ENCODE measurements at places on chromosomes 12 and 14. TPM values are rescaled to one million over a fixed set of nuclear protein-coding genes. Genes with fewer than 3 reads are reported as not detected.
A peak's percentile ranks its signal among the peaks of the same experiment; 100 is the strongest.

GRCh38 chr12:65891987-65892481 lies 67.8 kb downstream of the HMGA2 start:
- DNase-seq, result peak; percentile 93

DNA sequence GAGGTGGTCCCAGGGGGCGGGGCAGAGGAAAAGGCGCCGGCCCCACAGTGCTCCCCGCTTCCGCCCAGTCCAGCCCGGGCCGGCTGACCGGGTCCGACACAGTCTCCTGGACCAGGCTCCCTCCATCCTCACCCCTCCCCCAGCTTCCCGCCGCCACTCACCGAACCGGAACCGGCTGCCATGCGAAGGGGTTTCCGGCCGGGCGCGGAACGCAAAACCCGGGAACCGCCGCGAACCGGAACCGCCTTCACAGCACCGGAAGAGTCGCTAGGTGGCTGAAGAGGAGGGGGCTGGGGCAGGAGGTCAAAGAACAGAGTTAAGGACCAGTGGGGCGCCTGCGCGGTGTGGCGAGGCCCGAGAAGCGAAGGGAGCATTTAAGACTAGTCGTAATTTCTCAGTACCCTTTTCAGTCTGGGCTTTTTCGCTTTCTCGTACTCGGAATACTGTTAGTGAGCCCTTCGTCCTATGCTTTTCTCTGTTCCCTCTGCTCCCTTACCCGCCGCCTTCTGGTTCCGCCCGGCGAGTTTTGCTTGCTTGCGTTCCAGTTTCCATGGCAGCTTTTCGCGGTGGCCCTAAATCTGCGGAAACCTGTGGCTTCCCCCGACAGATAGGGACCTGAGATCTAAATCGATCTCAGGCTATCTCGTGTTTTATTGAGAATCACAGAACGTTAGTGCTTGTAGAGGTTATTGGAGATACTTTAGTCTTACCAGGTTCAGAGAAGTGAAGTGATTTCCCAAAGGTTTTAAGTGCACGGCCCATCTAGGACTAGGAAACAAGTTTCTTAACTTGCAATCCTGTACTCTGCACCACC lies at the start of gene SENP1:
TSS of gene SENP1 (minus strand) at position 213 of the 814 bp plus-strand sequence. CDS start 4,607 bp downstream, outside the sequence.
- peak; percentile 90 for DNase-seq

HIP1R gene
- 12.0 TPM for total RNA-seq

GRCh38 chr14:52124791-52125684 lies 56.2 kb upstream of the NID2 start:
- DNase-seq, result peak; percentile 50

GRCh38 chr12:562634-563033 lies 100.6 kb downstream of the NINJ2 start:
- no peak for DNase-seq

DNA sequence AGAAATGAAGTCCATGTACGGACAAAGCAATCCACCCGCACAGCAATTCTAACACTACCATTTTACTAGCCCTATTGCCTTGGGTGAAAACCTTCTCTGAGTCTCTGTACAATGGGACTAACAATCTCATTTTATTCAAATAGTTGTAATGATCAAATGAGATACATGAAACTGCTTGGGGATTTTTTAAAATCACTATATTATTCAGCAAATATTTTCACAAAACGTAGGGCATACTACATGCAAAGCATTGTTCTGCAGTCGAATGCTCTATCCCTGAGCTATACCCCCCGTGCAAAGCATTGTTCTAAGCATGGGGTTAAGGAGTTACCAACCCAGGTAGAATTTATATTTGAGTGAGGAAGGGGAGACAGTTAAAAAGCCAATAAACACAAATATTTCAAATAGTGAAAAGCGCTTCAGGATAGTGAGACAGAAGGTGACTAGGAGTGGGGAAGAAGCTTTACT lies 554 bp upstream of the ATF7 start:
- no peak for DNase-seq

DNA sequence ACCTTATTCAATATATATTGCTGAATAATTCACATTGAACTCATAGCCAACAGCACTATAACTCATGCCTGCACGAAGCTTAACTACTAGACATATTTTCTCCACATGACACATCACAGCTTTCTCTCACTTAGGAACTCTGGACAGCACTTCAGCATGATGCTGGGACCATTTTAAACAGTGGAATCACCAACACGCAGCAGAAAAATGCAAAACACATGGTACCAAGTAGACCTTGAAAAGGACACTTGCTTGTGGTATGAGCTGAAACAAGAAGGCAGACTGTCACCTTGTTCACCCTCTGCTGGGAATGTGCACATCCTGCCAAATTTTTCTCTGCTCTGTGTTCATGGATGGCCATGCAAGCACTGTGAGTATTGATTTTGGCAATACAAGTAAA lies 34.8 kb upstream of the CD9 start:
- no peak for DNase-seq
